Cerebellar nuclear complex (tissue), 1 donor: ENCODE measurements at places on chromosomes 7 and 10.

- no peak for DNase-seq
These were observed 202.6 kb upstream of the PPP2R2D start for GRCh38 chr10:131698232-131698631.

DNA sequence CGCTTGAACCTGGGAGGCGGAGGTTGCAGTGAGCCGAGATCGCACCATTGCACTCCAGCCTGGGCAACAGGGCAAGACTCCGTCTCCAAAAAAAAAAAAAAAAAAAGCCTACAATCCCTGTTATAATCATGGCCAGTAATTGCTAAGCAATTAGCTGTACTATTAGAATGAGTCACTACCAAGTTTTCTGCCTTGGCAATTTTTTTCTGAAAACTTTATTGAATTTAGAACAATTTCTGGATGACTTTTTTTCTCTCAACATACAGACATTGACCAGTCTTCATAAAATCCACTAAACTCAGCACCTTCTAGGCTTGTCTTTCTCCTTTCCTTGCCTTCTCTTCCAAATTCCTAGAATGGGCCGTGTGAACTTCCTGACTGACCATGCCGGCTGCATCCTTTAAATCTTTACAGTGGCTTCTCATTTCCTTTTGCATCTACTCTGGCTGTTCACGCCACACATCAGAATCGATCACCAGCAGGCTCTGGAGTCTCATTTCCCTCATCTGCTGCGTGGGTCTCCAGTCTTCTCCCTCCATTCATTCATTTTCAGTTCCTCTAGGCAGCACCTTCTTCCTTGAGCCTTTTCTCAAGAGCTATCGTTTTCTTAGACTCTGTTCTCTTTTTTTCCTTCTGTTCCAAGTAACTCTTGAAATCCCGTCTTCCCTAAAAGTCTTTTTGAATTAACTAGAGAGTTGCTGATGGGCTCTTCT lies 107.9 kb downstream of the KAT6B start:
- DNase-seq, result no peak

GRCh38 chr10:84375011-84375410 lies 46.6 kb downstream of the CCSER2 start:
- no peak for DNase-seq

DNA sequence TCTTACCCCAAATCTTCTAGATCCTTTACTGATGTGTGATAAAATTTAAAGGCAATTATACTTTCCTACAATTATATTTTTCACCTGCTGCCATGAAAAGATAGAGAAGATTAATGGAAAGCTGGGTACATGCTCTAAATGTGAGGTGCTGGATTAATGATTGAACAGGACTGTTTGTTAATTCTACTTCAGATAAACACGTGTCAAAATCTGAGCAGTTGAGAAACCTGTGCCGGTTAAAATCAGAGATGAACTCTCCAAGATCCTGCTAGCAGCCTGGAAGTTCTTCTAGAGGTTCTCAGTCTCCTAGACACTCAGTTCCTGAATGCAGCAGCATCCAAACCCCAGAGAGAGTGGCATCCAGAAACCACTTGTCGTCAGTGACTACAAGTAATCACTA lies 69.2 kb downstream of the INHBA start:
- DNase-seq, result no peak

- DNase-seq, result no peak
These were observed 59.2 kb downstream of the RNLS start for GRCh38 chr10:88523739-88524400.

- no peak for DNase-seq
These were observed 148.8 kb downstream of the PFKFB3 start for GRCh38 chr10:6351495-6351894.

DNA sequence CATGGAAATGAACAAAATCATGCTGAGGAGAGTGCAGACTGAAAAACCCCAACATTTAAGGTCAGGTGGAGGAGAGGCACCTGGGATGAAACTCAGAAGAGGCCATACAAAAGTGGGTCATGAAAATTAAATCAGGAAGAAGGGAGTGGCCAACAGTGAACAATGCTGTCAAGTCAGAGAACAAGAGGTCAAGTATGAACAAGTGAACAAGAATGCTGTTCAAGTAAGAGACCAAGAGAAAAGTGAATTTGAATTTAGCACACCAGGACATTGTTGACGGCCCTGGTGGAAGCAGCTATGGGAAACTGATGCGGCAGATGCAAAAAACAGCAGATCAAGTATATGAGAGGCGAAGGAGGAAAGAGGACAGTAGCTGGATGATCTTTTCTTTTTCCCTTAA lies 7.9 kb downstream of the CEP41 start:
- DNase-seq, result no peak
